ENCODE measurements at places on chromosomes 16 and 17. TPM values are rescaled to one million over a fixed set of nuclear protein-coding genes. Genes with fewer than 3 reads are reported as not detected.

GRCh38 chr16:71476457-71477124 is 12.5 kb downstream of the ZNF19 start:
- no peak for DNase-seq

- peak; percentile 80 for DNase-seq
These were observed at the start of gene CENPV for GRCh38 chr17:16353317-16354174. Gene CENPV (minus strand): TSS chr17:16353469. CDS start chr17:16353436, 33 bp downstream.

KRTAP1-5 gene
- total RNA-seq = not detected

RDM1 gene
- not detected for total RNA-seq

DNA sequence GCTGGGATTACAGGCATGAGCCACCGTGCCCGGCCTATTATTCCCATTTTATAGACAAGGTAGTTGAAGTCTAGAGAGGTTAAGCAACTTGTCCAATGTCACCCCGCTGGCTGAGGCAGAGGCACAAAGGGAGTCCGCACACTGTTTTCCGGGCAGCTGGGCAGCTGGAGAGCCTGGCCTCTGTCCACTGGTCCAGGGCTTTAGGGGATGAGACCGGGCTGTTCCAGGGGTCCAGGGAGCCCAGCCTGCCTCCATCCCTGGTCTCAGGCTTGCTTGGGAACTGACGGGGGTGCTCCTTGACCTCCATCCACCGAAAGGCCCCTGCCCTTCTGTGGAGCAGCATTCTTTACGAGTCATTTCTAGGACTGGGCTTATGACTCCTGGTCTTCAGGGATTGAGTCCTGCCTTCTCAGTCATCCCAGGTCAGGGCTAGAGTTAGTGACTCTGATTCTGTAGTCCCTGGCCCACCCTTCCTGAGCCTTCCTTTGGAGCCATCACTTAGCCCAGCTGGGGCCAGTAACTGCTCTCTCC is 37.5 kb downstream of the SOCS3 start:
- DNase-seq = no peak

DNA sequence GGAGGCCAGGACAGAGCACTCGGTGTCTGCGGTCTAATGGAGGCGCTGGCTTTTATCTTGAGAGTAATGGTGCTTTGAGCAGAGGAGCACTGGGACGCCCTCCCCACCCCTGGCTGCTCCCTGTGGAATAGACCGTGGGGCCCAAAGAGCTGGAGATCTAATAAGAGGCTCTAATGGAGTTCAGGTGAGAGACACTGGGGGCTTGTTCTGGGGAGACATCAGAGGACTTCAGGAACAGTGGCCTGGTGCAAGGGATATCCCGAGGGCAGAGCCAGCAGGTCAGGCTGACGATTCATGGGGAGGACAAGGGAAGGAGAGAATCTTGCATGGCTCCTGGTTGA is 9.5 kb upstream of the KRT19 start:
- DNase-seq = no peak

DDX42 gene
- 137 TPM for total RNA-seq

DNA sequence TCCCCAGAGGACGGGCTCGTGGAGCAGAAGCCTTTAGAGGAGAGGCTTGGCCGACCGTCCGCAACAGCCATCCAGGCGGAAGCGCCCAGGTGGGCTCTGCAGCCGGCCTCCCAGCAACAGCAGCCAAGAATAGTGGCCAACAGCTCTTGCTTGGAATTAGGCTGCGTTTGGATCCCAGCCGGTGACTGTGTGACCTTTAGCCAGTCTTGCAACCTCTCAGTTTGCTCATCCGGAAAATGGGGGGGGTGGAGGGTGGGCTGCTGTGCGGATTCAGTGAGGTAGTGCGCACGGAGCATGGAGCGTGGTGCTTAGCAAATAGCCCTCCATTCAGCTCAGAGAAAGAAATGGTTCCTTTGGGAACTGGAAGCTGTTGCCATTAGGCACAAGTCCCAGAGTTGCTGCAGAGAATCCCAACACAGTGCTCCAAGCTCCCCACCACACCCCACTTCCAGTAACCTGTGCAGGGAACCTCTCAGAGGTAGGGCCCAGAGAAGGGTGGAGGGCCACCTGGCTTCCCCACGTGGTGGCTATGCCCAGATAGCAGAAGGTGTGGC is 46.7 kb downstream of the RTN4RL1 start:
- DNase-seq = no peak

TBC1D3G gene
- not detected for total RNA-seq

GRCh38 chr17:48804936-48805411 is 12.1 kb downstream of the TTLL6 start:
- peak; percentile 88 for DNase-seq

CRYM gene
- total RNA-seq = 9.5 TPM

ZNF469 gene
- 1.4 TPM for total RNA-seq

BAIAP3 gene
- total RNA-seq = 14.6 TPM

DNA sequence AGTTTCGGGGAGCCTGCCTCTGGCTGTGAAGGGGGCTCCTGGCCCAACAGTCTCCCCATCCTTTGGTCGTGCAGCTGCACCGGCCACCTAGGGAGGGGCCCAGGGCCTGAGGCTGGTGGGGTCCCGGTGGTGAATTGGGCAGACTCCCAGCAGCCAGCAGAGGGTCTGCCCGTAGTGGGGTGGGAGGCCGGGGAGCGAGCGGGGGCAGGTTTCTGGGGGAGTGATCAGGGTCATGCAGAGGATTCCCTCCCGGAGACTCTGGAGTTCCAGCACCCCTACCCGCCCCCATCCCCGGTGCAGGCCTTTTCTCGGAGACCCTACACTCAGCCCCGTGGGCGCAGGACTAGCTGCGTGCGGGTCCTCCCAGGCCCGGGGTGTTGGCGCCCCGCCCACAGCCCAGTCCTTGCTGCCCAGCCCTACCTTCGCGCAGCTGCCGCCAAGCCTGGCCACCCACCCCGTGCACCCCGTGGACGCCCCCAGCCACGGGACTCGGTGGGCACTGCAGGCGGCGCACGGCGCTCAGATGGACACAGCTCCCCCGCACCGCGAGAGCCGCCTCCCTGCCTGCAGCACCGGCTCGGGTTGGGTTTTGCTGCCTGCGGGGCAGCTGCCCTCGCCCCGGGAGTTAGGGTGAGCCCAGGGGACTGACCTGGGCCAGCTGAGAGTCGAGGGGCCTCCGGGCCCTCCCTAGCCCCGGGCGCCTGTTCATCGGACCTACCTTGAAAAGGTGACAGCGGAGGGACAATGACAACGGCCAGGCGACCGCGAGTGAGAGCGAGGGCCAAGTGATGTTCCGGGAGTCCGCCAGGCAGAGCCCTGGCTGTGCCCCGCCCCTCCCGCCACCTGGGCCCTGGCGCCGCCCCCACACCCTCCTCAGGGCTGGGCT is at the start of gene GNG13:
Gene GNG13, minus strand, starts transcription at position 787 of the 886 bp plus-strand sequence. CDS start 1,657 bp downstream, outside the sequence.
- no peak for DNase-seq

CSH2 gene
- total RNA-seq = not detected

DNA sequence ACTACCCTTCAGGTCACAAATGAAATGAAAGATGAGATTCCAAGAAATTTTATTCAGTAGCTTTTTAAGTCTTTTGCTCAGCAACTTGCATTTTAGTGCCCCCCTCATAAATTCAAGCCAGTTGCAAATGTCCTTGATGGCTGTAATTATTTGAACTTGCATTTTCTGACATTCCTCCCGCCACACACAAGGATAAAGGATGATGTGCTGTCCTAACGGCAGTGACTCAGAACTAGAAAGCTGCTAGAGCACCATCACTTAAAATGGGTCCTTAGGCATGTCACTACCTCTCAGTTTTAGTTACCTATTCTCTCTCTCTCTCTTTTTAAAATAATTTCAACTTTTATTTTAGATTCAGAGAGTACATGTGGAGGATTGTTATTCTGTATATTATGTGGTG is 306.7 kb downstream of the CNTNAP4 start:
- no peak for DNase-seq

Data from mucosa of descending colon (tissue), 3 donors.